ENCODE measurements at places on chromosomes 13 and 19.

GRCh38 chr19:362683-363082, 18.1 kb upstream of the MIER2 start:
- no peak for DNase-seq

DNA sequence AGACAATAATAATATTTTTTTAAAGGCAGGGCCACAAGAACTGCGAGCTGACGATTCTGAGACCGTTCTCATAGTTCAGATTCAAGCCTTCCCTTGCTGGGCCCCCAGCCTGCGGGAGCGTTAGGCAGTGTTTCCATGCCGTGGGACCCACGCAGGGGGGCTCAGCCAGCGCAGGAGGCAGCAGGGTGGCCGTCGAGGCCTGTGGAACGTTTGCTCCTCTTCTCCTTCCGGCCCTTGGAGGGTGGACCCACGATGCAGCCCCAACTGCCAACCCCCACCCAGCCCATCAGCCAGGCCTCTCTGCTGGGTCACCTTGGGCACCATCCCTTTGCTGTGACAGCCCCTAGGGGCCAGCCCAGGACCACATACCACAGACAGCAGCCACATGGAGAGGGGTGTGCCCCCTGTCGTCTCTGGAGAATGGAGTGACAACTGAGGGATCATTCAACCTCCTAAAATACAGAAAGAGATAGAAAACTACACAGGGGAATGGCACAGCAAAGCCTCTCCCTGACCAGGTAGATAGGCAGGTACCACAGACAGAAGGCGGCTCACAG, 46.8 kb downstream of the PDCD5 start:
- no peak for DNase-seq

GRCh38 chr13:37878496-37878895, 8.9 kb upstream of the TRPC4 start:
- DNase-seq: no peak

- DNase-seq: no peak
Measured at GRCh38 chr19:17156947-17157302, 58.2 kb upstream of the USE1 start.
